ENCODE measurements at places on chromosomes 3 and 15. TPM values are rescaled to one million over a fixed set of nuclear protein-coding genes. Genes with fewer than 3 reads are reported as not detected.

The FBLN2 gene
- total RNA-seq, result 10.4 TPM

The ENTPD3 gene
- 9.2 TPM for total RNA-seq

The ZBTB38 gene
- 18.4 TPM for total RNA-seq

The GPR171 gene
- 0.32 TPM for total RNA-seq

The POTEB2 gene
- not detected for total RNA-seq

The EXD1 gene
- not detected for total RNA-seq

The SLC6A20 gene
- 0.16 TPM for total RNA-seq

The C3orf22 gene
- total RNA-seq, result not detected

The TICRR gene
- 17.0 TPM for total RNA-seq

The DHX30 gene
- total RNA-seq, result 31.4 TPM

The FETUB gene
- not detected for total RNA-seq

The NLGN1 gene
- 0.44 TPM for total RNA-seq

Data from esophagus mucosa (tissue), 1 donor.